ENCODE measurements at places on chromosomes 12 and 14.

- no peak for DNase-seq
Observed at GRCh38 chr12:69071091-69071370, 138.1 kb upstream of the CPM start.

GRCh38 chr12:58774731-58775130 lies 145.6 kb downstream of the LRIG3 start:
- DNase-seq, result no peak

DNA sequence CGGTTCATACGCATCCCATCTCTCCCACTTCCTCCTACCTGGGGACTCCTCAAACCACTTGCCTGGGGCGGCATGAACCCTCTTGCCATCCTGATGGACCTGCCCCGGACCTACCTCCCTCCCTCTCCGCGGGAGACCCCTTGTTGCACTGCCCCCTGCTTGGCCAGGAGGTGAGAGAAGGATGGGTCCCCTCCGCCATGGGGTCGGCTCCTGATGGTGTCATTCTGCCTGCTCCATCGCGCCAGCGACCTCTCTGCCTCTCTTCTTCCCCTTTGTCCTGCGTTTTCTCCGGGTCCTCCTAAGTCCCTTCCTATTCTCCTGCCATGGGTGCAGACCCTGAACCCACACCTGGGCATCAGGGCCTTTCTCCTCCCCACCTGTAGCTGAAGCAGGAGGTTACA lies 3.6 kb downstream of the WNT1 start:
- no peak for DNase-seq

GRCh38 chr14:71465316-71465715 lies 466.9 kb upstream of the RGS6 start:
- DNase-seq, result no peak

DNA sequence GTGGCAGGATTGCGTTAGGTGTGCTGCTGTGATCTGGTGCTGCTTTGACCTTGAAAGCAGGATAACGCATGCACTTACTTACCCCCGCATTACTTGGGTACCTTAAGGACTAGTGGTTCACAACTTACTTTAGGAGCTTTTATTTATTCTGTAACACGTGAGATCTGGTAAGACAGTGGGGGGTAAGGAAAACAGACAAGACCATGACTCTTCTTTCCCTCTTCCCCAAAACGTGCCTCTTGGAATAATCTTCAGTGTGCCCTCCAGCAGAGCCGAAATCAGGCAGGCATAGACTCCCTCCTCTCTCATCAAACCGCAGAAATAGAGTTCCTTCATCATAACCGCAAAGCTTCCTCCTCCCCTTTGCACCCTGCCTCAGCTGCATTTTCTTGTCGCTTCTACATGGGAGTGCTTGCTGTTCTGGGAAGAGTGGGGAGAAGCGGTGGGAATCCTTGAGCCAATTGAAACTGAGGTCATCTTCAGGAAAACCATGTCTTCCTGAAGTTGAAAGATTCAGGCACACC lies 43.4 kb downstream of the RAD52 start:
- no peak for DNase-seq

- DNase-seq, result peak; percentile 73
Observed at GRCh38 chr12:23671881-23672280, 277.6 kb downstream of the SOX5 start.

All from NCI-H1694 treated with DMSO at 0.1 percent for 48 hours (cell line).